ENCODE measurements at places on chromosomes 3 and 15.

DNA sequence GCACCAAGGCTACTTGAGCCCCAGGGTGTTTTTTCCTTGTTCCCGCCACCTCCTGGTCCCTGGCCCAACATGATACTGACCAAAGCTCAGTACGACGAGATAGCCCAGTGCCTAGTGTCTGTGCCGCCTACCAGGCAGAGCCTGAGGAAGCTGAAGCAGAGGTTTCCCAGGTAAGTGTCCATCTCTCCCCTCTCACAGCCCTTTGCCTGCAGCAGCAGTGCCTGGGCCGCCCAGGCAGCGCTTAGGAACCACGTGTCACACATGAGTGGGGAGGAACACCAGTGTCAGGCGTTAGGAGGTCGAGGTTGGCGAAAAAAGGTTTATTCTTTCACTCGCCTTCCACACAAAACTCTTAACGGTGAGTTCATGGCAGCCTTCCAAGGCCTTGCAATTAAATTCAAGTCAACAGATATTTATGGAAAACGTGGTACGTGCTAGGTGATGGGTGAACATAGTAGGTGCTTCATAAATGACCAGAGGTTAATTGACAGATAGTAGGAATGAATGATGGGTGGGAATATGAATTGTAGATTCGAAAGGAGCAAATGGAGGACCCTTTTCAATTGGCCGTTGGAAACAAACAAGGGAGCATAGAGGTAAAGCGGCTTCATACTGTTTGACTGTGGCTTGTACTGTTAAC is 486 bp downstream of the CDIN1 start:
- peaks cover 50% of the 10 kb centered on the region for H3K4me1 ChIP-seq
- H3K4me3 ChIP-seq, result peak overlapping the region; percentile 87
- no peak overlapping the region for H3K27ac ChIP-seq
- H3K36me3 ChIP-seq, result no peaks in the 10 kb centered on the region

GRCh38 chr3:61864886-61865285 is 303.5 kb downstream of the PTPRG start:
- H3K4me3 ChIP-seq, result no peak overlapping the region
- H3K36me3 ChIP-seq, result peaks cover 4% of the 10 kb centered on the region
- peaks cover 55% of the 10 kb centered on the region for H3K4me1 ChIP-seq
- peaks cover 2% of the 10 kb centered on the region for H3K27me3 ChIP-seq

GRCh38 chr15:70777170-70777926 is 14.0 kb upstream of the UACA start:
- peaks cover 3% of the 10 kb centered on the region for H3K27me3 ChIP-seq
- no peak overlapping the region for H3K27ac ChIP-seq
- H3K4me1 ChIP-seq, result no peaks in the 10 kb centered on the region
- no peak for DNase-seq
- no peaks in the 10 kb centered on the region for H3K36me3 ChIP-seq
- no peak overlapping the region for H3K4me3 ChIP-seq

GRCh38 chr3:10350324-10350985 is 29.5 kb upstream of the SEC13 start:
- no peak overlapping the region for H3K27ac ChIP-seq
- H3K4me3 ChIP-seq, result no peak overlapping the region
- H3K4me1 ChIP-seq, result peaks cover 55% of the 10 kb centered on the region

DNA sequence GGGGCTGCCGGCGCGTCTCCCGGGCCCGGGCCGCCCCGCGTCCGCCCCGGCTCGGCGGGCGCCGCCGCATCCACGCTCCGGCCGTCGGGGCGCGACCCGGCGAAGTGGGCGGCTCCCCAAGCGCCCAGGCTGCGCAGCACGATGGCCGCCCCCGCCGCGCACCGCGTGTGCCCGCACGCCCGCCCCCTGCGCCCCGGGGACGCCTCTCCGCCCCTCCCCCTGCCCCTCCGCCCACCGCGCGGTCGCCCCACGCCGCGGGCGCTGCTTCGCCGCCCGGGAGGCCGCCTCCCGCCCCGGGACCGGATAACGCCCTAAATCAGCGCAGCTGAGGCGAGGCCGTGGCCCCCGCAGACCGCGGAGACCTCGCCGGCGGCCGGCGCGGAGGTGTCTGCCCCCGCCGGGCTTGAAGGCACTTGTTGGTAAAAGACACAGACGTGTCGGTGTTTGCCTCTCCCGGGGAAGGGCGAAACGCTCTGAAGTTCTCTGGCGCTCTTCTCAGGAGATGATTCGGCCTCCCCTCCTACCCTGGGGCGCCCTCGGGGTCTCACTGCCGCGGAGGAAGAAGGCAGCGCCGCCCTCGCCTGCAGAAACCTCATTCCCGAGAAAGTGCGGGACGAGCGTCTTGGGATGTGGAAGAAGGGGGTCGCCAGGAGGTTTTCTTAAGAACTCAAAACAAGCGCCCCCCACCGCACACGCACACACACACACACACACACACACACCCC is at the start of gene BNC1:
TSS of gene BNC1 (minus strand) at position 106 of the 725 bp plus-strand sequence. CDS start at position 70, 36 bp downstream.
- H3K27me3 ChIP-seq, result peaks cover 56% of the 10 kb centered on the region
- peaks cover 42% of the 10 kb centered on the region for H3K4me1 ChIP-seq
- H3K27ac ChIP-seq, result no peak within 1 kb of the TSS
- H3K36me3 ChIP-seq, result no peaks in the 10 kb centered on the region

DNA sequence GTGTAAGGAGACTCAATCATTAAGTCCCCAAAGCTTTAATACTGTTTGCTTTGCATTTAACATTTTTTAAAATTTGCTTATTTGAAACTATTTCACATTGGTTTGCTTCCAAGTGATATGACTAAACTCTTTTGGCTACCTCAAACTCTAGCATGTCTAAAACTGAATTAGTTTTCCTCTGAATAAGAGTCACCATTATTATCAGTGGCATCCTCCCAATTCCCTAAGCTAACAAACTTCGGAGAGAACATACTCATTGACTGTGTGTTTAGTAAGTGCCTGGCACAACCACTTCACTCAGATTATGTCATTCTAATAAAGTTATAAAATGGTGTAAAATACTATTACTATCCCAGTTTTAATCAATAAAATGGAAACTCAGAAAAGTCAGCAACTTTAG is 21.9 kb downstream of the ATOSA start:
- peaks cover 29% of the 10 kb centered on the region for H3K36me3 ChIP-seq
- H3K27ac ChIP-seq, result no peak overlapping the region
- peaks cover 23% of the 10 kb centered on the region for H3K4me1 ChIP-seq

DNA sequence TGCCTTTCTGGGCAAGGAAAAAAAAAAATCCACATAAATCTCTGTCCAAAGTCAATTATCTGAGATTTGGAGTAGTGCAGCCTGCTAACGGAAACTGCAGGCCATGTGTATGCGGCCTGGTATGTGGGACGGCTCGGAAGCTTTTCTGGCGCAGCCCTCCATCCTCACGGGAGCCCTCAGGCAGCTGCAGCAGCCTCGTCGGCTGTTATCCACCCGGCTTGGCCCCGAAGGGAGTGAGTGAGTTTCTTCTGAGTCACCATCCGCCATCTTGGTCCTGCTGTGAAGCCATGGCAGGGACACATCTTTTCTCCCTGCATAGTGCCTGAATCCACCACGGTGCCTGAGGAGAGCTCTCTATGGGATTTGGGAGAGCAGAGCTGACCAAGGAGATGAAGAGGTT is 62.8 kb downstream of the POLR2M start:
- H3K4me1 ChIP-seq, result peaks cover 40% of the 10 kb centered on the region
- H3K4me3 ChIP-seq, result no peak overlapping the region
- no peak for DNase-seq
- H3K36me3 ChIP-seq, result no peaks in the 10 kb centered on the region
- no peak overlapping the region for H3K27ac ChIP-seq

- no peak overlapping the region for H3K4me3 ChIP-seq
- no peak overlapping the region for H3K27ac ChIP-seq
- H3K27me3 ChIP-seq, result no peaks in the 10 kb centered on the region
Observed at GRCh38 chr3:110810356-110810755, 261.3 kb upstream of the NECTIN3 start.

DNA sequence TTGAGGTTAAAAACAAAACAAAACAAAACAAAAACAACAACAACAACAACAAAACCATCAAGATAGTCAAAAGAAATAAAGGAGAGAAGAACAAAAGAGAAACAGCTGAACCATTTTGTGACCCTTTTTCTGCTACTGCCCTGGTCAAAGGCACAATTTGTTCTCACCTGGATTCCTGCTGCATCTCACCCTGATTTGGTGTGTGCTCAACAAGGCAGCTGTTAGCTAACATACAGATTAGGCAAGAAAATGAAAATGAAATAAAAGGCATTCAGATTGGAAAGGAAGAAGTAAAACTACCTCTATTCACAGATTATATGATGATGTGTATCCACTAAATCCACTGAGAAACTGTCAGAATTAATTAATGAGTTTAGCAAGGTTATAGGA is 28.7 kb upstream of the XIRP1 start:
- H3K4me1 ChIP-seq, result peaks cover 22% of the 10 kb centered on the region
- H3K4me3 ChIP-seq, result no peak overlapping the region
- peaks cover 6% of the 10 kb centered on the region for H3K36me3 ChIP-seq

DNA sequence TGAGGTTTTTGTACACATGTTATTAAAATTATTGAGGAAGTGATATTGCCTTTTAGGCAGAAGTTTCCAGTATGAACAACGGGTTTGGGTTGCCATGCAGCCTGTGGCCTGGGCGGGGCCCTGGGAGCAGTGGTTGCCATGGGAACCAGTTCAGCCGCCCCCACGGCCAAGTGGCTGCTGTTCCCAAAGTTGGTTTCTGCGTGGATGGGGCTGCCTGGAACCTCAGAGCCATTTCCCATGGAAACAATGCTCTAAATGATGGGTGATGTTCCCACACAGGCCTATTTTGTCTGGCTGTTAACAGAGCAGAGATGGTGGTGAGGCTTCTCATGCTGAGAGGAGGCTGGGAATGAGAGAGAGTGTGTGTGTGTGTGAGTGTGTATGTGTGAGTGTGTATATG is 19.5 kb downstream of the MRAS start:
- DNase-seq, result no peak
- peaks cover 9% of the 10 kb centered on the region for H3K36me3 ChIP-seq
- H3K27ac ChIP-seq, result no peak overlapping the region
- peaks cover 33% of the 10 kb centered on the region for H3K4me1 ChIP-seq
- no peaks in the 10 kb centered on the region for H3K27me3 ChIP-seq

GRCh38 chr3:123914829-123915228 is 30.7 kb upstream of the MYLK start:
- H3K27me3 ChIP-seq, result peaks cover 4% of the 10 kb centered on the region
- H3K4me3 ChIP-seq, result no peak overlapping the region
- no peaks in the 10 kb centered on the region for H3K4me1 ChIP-seq
- H3K27ac ChIP-seq, result peak overlapping the region; percentile 55
- no peak for DNase-seq

GRCh38 chr15:65231306-65231705 is 20.0 kb upstream of the CILP start:
- H3K27ac ChIP-seq, result no peak overlapping the region
- H3K4me1 ChIP-seq, result peaks cover 7% of the 10 kb centered on the region
- DNase-seq, result no peak
- no peaks in the 10 kb centered on the region for H3K36me3 ChIP-seq

GRCh38 chr15:91712286-91712685 is 141.2 kb upstream of the SLCO3A1 start:
- H3K4me3 ChIP-seq, result no peak overlapping the region
- H3K27ac ChIP-seq, result no peak overlapping the region
- no peaks in the 10 kb centered on the region for H3K36me3 ChIP-seq
- no peak for DNase-seq

DNA sequence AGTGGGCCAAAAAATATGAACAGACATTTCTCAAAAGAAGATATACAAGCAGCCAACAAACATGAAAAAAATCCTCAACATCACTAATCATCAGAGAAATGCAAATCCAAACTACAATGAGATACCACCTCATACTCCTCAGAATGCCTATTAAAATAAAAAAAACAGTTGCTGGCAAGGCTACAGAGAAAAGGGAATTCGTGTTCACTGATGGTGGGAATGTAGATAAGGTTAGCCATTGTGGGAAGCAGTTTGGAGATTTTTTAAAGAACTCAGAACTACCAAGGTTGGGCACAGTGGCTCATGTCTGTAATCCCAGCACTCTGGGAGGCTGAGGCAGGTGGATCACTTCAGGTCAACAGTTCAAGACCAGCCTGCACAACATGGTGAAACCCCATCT is 27.8 kb upstream of the C15orf40 start:
- H3K27me3 ChIP-seq, result no peaks in the 10 kb centered on the region
- H3K4me1 ChIP-seq, result no peaks in the 10 kb centered on the region
- DNase-seq, result no peak
- H3K4me3 ChIP-seq, result no peak overlapping the region

- H3K4me3 ChIP-seq, result no peak overlapping the region
- no peaks in the 10 kb centered on the region for H3K36me3 ChIP-seq
- no peak for DNase-seq
- no peak overlapping the region for H3K27ac ChIP-seq
Observed at GRCh38 chr3:181623924-181624694, 87.6 kb upstream of the SOX2 start.

GRCh38 chr15:76105391-76105790 is 45.6 kb downstream of the TMEM266 start:
- no peak overlapping the region for H3K27ac ChIP-seq
- peaks cover 10% of the 10 kb centered on the region for H3K4me1 ChIP-seq
- peaks cover 23% of the 10 kb centered on the region for H3K27me3 ChIP-seq

- H3K36me3 ChIP-seq, result no peaks in the 10 kb centered on the region
- peaks cover 6% of the 10 kb centered on the region for H3K27me3 ChIP-seq
- no peaks in the 10 kb centered on the region for H3K4me1 ChIP-seq
- no peak for DNase-seq
- H3K27ac ChIP-seq, result no peak overlapping the region
- H3K4me3 ChIP-seq, result no peak overlapping the region
Observed at GRCh38 chr15:29835301-29835700, 13.0 kb upstream of the TJP1 start.

DNA sequence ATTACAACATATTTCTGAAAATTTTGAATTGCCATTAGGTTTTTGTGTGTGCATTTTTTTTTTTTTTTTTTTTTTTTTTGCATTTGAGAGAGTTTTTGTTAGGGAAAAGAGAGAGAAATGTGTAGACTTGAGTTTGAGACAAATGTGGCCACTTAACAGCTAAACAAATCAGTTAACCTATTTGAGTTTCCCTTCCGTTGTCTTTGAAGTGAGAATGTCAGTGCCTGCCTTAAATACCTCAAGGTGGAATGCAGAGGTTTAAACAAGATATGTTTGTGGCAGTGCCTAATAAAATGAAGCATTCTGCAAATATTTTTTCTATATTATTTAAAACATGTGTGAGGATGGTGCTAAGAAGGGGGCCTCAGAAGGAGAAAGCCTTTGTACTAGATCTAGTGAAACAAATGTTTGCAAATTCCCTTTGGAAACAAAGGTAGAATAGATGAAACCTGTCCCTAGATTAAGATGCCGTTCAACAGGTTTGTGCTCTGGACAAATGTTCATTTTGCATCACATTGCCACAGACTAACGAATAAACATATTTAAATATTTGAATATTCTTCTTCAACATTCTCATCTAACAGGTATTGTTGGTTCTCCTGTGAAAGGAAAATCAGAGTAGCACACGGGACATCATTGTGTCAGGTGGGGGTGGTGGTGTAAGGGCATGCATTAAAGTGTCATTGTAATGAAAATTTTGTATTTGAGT is 80.7 kb downstream of the SATB1 start:
- no peak overlapping the region for H3K4me3 ChIP-seq
- H3K27ac ChIP-seq, result no peak overlapping the region
- no peaks in the 10 kb centered on the region for H3K4me1 ChIP-seq

DNA sequence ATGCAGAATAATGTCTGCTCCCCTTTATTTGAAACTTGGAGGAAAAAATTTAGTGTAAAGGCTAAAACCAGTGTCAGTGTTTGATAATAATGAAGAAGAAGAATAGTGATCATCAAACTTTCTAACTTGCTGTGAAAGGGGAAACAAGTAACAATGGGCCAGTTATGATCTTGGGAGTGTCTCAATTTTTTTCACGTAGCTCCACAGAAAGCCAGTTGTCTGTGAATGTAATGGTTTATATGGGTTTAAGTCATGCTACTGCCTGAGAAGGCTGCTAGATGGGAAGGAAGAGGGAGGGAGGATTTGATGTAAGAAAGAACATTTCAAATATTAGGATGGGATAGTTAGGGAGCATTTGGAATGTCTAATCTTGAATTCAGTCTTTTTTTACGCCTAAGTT is 21.1 kb upstream of the SSR3 start:
- H3K36me3 ChIP-seq, result no peaks in the 10 kb centered on the region
- H3K4me3 ChIP-seq, result no peak overlapping the region
